Choroid plexus epithelial cell (primary cell): ENCODE measurements at places on chromosomes 2 and 18.

DNA sequence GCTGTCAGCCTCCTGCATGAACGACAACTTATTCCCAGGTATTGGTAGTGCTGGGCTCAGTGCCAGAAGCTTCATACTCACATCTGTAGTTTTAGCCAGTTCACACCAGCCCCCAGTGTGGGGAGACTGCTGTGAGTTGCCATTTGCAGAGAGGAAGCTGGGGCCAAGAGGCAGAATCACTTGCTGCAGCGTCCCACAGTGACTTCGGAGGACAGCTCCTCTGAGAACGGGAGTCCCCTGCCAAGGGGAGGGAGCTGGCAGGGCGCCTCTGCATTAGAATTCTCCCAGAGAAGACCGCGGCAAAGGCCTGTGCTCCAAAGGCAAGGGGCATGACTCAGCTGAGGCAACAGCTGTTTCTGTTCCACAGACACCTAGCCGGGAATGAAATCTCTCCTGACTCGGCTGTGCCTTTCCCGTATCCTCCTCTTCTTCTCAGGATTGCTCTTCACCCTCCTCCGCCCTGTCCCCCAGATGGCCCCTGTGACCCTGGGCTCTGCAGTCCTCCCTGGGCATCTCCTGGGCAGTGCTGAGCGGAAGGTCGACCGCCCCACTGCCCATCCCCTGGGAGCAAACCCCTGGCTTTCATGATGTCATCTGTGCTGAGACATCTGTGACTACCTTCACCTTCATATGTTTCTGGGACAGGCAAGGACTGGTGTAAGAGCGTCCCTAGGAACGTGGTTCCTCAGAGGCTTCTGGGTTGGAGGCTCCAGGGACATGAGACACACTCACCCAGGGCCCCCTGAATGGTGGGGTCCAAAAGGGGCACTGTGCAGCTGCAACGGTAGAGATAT, 18.0 kb downstream of the MAL start:
- DNase-seq: peak; percentile 56

DNA sequence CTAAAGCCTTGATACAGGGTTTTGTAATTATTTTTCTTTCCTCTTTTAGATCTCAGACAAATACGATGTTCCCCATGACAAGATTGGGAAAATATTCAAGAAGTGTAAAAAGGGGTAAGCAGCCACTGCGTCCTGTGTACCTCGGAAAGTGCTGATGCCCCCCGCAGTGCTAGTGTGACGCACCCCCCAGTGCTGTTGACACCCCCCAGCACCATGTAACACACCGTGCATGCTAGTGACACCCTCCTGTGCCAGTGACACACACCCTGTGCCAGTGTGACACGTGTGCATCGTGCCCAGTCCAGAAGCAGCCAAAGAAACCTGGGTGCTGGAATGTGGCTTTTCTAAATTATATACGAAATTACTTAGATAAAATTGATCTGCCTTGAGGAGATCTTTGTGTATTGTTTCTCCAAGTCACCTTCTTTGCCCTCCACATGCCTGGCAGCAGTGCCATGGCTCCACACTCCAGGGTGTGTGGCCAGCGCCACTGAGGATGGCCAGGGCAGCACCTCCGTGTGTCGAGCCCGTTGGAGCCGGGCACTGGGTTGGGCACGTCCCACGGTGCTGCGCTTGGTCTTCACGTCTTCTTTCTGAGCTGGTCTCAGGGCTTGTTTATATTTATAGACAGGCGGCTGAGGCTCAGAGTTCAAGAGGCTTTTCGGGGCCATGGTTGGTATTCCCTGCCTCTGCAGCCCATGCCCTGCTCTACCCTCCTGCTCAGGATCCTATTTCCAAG, 44.3 kb upstream of the KLF11 start:
- no peak for DNase-seq

DNA sequence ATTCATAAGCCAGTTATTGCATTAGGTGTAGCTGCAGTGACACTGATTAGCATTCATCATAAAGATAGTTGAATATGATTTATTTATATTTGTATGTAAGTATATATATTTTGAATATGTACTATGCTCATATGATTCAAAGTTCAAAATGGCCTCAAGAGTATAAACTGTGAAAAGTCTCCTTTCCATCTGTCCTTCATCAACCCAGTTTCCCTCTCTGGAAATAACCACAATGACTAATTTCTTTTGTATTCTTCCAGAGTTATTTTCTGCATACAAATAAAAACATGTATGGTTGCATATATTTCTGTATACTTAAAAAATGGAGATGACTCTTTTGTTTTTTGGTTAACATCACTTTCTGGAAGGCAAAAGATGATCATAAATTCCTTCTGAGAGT, 95.2 kb downstream of the CAMKMT start:
- no peak for DNase-seq

DNA sequence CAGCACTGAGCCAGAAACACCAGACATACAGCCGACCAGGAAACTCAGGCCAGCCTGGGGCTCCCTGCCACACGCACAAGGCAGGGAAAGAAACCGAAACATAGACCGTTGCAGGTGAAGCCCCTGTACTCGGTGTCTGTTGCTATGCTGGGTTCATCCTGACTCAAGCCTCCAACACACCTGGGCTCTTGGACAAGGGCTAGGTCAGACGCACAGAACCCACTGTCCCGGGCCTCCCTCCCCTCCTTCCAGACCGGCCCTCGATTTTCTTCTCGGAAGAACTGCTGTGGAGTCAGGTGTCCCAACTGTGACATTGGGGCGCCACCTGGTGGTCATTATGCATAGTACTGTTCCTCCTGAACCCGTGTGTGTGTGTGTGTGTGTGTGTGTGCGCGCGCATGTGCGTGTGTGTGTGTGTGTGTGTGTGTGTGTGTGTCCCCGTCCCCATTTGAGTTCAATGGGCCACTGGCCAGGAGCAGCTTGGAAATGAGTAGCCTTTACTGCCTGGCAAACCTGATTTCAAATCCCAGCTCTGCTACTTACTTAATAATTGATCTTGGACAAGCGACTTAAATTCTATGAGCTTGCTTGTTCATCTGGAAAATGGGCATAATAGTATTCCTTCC, 55.4 kb upstream of the GLI2 start:
- DNase-seq: peak; percentile 94

GRCh38 chr18:42185486-42185885, 230.5 kb downstream of the PIK3C3 start:
- no peak for DNase-seq

- no peak for DNase-seq
These were observed 565.2 kb upstream of the PKDCC start for GRCh38 chr2:41482659-41483058.

GRCh38 chr18:4807604-4808293, 352.6 kb upstream of the DLGAP1 start:
- DNase-seq: no peak

DNA sequence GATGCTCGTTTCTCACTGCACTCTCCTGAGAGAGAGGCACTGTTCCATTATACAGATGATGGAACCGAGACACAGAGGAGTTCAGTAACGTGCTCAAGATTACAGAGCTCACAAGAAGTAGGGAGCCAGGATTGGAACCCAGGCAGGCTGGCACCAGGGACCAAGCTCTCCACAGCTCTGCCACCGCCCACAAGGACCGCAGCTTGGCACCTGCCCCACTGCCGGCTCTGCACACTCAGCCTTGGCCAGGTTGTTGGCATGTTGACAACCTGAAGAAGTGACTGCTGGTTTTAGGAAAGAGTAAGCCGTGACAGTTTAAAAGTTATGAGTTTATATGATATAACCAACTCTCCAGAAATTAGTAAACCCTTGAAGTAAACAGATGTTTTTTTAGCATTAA, 48.0 kb upstream of the ITM2C start:
- DNase-seq: no peak

DNA sequence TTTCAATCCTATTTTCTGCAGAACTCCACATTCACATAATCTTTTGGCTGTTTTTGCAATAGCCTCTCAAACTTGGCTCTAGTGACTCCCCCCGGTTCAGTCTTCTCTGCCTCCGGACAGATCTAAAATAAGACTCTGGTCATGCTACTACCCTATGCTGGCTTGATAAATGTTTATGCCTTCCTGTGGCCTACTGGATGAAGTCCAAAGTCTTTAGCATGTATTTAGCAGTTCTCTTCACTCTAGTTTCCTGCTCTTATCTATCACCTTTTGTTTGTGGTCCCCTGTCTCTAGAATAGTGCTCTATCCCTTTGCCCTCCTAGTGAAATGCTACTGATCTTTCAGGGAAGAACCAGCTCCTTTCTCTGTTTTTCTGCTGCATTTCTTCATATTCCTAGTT, 14.4 kb downstream of the ADCYAP1 start:
- no peak for DNase-seq

GRCh38 chr2:217386041-217386440, 526.2 kb upstream of the TNP1 start:
- no peak for DNase-seq

GRCh38 chr2:97998431-97999005, 2.8 kb upstream of the TMEM131 start:
- no peak for DNase-seq

DNA sequence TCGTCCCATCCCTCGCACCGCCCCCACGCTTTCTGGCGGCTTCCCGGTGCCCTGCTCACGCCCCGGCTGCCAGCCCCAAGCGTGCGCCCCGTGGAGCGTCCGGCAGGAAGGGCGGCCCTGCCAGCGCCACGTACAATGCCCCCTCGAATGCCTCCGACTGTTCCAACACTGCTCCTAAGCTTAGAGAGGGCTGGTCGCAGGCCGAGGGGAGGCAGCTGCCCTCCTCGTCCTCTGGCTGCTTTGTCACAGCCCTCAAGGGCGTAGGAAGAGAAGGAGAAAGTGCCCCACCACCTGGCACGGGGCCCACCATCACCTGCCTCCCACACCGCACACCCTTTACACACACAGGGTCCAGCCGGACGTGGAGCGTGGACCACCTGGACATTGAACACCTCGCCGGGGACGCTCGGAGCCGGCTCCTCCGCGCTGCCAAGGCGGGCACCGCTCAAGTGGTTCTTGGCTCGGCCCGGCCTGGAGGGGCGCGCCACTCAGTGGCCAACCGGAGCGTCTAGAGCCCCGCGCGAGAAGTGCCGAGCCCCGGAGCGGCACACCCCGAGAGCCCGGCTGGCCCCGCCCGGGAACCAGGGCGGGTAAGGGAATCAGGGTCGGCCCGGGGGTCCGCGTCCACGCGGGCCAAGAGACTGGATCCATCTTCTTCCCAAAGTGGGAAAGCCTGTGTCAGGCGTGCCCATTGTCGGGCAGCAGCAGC, 830 bp downstream of the DNER start:
- DNase-seq: peak; percentile 37

DNA sequence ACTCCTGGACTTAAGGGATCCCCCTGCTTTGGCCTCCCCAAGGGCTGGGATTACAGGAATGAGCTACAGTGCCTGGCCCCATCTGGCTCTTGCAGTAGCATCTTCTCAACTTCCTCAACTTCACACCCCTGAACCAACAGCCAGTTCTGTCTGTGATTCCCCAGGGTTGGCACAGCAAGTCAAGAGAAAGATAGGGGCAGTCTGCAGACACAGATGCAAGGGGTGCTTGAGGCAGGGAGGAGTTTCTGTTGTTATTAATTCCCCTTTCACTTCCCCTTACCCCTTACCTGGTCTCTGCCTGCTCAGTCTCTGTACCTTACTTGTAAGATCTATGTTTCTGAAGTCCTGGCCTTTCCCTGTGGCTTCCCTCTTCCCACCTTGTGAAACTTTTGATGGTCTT, 54.1 kb upstream of the MEX3C start:
- no peak for DNase-seq

- DNase-seq: peak; percentile 11
These were observed 18.7 kb upstream of the NUP35 start for GRCh38 chr2:183105402-183106134.

DNA sequence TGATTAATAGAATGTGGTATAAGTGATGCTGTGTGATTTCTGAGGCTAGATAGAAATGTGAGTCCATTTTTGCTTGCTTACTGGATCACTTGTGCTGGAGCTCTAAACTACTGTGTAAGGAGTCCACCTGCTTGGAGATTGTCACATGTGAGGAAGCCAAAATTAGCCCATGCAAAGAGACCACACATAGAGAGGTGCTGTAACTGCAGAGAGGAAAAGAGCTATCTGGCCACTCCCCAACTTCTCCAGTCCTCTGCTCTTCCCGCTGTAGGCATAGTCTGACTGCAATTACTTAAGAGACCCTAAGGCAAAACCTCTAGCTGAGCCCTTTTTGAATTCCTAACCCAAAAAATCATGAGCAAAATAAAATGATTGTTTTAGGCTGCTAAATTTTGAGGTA, 120.6 kb upstream of the FBXO11 start:
- DNase-seq: no peak

DNA sequence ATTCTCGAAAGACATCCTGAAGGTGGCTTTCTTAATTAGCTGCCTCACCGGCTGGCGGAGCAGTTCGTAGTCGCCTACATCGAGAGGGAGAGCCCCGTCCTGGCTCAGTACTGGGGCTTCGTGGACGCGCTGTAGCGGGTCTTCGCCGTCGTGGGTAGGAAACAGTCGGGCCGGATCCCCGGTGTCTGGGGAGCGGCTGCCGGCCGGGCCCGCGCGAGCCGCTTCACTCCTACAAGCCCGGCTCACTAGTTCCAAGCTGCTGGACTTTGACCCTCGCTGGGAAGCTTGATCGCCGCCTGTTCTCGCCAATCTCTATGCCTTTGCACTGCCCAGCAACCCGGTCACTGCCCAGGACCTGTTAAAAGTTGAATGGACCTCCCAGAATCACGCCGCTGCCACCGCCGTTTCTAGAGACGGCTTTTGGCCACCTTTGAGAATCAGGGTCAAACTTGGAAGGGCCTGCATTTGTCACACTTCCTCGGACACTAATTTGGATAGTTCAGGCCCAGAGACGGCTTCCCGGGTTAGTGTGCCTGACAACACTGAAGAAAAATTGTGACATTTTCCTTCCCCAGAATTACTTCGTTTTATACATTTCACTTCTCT, 41.4 kb upstream of the AKAIN1 start:
- peak; percentile 41 for DNase-seq

GRCh38 chr18:63183952-63184770, 135.4 kb downstream of the BCL2 start:
- no peak for DNase-seq

DNA sequence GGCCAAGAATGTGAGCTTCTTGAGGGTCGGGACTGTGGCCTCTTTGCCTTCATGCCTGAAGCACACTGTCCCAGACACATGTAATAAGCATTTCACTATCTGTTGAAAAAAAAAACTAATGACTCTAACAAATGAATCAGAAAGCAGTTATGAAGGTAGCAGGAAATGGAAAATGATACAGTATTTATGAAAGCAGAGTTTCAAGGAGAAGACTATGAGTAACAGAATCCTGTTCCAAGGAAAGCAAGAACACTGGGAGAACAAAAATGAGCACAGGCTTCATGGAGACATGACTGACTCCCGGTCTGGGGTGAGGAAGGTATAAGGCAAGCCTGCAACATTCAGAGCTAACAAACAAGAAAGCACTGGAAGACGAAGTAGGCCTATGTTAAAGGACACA, 190.8 kb downstream of the RNF152 start:
- peak; percentile 51 for DNase-seq

DNA sequence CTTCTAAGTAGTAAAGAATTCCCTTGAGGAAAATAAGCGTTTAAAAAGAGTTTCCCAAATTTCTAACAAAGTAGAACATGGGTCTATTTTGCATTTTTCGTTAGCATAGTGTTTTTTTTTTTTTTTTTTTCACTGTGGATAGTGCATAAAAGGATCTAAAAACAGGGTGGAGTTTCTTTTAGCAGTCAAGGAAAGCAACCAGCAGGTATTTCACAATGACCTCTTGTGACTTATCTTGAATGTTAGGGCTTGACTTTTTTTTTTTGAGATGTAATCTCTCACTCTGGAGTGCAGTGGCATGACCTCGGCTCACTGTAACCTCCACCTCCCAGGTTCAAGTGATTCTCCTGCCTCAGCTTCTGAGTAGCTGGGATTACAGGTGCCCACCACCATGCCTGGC, 14.9 kb upstream of the DGKD start:
- no peak for DNase-seq
